ENCODE measurements at places on chromosomes 7 and 10.

GRCh38 chr10:75924309-75924902 is 493.0 kb downstream of the LRMDA start:
- no peak for ATAC-seq

- no peak for ATAC-seq
Measured at GRCh38 chr10:66329147-66329546, 596.7 kb upstream of the LRRTM3 start.

DNA sequence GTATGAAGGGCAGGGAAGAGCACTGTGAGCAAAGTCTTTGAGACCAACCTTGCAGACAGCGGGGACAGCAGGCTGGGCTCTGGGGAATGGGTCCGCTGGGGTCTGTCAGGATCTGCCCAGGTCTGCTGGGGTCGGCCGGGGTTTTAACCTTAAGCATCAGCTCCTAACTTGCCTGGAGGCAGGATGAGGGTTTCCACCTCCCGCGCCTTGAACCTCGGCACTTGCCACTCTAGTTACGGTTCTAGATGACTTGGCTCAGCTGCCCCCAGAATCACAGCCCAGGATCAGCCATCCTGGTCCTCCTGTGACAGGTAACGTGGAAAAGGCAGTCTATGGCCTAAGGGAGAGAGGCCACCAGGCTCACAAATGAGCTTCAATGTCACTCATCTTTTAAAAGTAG is 50.4 kb upstream of the CACUL1 start:
- no peak for ATAC-seq

- ATAC-seq = no peak
Measured at GRCh38 chr10:90912174-90912573, 8.7 kb downstream of the ANKRD1 start.

DNA sequence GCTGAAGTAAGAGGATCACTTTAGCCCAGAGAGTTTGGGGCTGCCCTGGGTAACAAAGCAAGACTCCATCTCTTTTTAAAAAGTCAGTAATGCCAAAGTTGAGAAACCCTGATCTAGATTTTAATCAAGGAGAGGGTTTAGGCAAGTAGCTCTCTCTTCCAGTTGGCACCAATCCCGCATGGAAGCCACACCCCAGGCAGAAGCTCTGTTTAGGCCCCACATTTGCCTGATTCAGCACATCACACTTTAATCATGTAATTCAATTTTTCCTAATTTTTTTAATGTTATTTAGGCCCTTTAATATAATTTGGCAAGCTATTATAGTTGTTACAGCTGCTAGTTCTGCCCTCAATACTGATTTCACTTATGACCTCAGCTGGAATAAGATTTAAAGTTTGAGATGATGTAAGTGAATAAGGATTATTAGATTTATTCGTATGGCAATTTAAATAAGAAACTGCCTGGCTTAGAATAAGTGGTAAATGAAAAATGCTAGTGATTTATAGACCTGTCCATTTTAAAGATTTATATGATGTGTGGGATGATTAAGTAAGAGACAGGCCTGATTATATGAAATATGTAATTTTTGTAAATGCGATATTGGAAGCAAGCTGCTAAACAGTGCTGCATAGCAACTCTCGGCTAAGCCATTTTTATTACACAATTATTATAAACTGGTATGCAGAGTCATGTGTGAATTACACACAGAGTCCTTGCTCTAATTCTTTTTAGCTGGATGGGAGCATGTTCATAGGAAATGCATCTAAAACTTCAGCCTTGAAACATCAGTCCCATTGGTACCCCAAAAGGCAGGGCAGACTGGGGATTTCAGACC is 80.2 kb upstream of the NFE2L3 start:
- no peak for ATAC-seq

- ATAC-seq = no peak
Measured at GRCh38 chr7:151482883-151483710, 36.6 kb downstream of the RHEB start.

Data from activated T-helper 17 cell treated with anti-CD3 and anti-CD28 coated beads, Interleukin-2, amount 50 U/mL, for 72 hours (primary cell).